Fibroblast of skin of left quadriceps (primary cell): ENCODE measurements at places on chromosomes 1 and 21.

DNA sequence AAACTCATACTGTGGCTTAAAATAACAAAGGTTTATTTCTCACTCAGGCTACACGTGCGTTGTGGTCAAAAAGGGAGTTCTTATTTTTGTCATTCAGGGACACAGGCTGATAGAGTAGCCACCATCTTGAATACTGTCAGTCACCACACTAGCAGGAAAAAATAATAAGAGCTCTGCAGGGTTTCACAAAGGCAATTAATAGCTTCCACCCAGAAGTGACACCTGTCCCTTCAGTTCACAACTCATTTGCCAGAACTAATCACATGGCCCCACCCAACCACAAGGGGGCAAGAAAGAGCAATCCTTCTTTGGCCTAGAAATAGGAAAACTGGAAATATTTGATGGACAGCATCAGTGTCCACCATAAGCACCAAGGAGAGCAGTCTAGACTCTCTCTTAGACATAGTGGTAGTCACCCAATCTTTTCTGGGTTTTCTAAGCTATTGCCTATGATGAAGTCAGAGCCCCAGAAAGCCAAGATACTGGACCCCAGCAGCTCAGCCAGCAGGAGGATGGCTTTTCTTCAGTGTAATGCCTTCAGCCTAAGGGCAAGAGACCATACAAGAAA lies 8.2 kb downstream of the HAPLN2 start:
- no peak for DNase-seq

- peak; percentile 87 for DNase-seq
Measured at GRCh38 chr1:85628791-85629531, 48.4 kb downstream of the CCN1 start.

DNA sequence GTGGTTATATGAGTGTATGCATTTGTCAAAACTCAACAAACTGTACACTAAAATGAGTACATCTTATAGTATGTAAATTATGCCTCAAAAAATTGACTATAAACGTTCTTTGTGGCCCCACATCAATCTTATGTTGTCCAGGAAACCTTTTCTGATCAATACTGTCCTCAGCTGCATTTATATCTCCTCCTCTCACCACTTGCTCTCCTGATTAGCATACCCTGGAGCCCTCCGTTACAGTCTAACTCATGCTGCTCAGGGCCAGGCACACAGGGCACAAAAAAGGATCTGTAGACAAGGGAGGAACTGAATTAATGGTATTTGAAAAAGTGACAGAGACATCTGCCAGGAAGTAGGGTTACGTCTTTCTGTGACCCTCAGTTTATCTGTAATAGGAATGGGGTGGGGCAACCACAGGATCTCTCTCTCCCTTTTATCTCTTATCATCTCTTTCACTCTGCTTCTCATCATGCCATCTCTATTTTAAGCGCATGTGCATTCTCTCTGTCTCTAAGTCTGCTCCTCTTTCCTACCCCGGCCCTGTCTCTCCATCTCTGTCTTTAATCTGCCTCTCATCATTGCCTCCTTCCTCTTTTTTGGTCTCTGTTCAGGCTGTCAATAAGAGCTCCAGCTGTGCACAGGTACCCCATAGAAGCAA lies 7.0 kb upstream of the TAL1 start:
- DNase-seq = no peak

- no peak for DNase-seq
Measured at GRCh38 chr1:31814631-31815306, 1.1 kb downstream of the SPOCD1 start.

GRCh38 chr1:32393832-32394140 lies 455 bp downstream of the BSDC1 start:
- no peak for DNase-seq

DNA sequence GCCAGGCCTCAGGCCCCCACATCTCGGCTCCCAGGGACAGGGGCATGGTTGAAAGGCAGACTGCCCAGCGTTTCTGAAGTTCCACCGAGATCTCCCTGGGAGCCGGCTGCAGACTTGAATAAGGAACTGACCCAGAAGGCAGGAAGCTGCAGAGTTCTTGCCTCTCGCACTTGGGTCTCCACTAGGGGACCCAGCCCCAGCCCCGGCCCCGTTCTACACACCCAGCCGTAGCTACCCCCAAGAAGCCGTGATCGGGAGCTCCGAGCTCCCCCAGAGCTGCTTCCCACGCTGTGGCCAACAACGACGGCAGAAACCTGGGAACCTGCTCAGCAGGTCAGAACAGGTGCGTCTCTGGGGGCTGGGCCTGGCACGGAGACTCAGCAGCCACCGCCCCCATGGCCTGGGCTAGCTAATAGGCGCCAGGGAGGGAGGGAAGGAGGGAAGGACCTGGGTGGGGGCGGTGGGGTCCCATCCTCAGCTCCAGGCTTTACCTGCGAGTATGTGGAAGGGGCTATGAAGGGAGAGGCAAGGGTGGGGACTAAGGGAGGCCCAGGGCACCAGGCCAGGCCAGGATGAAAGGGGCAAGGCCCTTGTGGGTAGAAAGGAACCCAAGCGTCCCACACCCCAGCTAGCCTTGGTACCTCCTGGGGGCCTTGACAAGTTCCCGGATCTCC lies at the start of gene NECTIN4:
Gene NECTIN4 (minus strand): TSS at position 308 of the 674 bp plus-strand sequence. CDS start 262 bp downstream, at position 46.
- DNase-seq = no peak

GRCh38 chr21:26847921-26848320 lies 2.7 kb upstream of the ADAMTS1 start:
- DNase-seq = no peak

DNA sequence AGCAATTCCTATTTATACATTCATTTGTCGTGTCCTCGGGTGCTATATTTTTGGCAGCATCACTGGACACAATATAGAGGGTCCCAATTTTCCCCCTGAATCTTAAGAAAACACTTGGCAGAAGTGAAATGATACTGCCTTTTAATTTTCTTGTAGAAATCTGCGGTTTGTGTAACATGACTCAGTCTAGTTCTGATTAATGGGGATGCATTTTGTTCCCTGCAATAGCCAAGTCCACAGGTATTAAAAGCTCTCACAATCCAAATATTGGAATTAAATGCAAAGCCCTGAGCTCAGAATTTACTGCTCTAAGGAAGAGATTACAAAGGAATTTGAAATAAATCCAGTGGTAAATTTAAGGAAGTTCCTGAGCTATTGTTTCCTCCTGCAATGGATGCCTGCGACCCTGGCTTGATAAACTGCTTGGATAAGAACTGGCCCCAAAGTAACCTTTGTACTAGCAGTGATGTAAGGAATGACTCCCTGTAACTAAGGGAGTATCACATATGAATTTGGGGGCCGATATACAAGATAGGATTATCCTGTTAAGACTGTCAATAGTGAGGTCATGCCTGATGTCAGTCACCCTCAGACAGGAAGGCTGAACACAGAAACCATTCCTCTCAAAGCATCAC lies 349.7 kb upstream of the C1orf87 start:
- no peak for DNase-seq

GRCh38 chr1:43619996-43620920 lies 29.7 kb upstream of the KDM4A start:
- DNase-seq = no peak

GRCh38 chr1:77539519-77540142 lies 142.8 kb downstream of the ZZZ3 start:
- DNase-seq = peak; percentile 82

- DNase-seq = no peak
Measured at GRCh38 chr1:27628712-27629111, 6.3 kb downstream of the FGR start.
